ENCODE measurements at places on chromosomes 4 and X.

GRCh38 chrX:130299279-130300009, 30.7 kb upstream of the ZNF280C start:
- no peak for DNase-seq

- DNase-seq: no peak
Observed at GRCh38 chrX:78548012-78548411, 111.1 kb downstream of the RTL3 start.

DNA sequence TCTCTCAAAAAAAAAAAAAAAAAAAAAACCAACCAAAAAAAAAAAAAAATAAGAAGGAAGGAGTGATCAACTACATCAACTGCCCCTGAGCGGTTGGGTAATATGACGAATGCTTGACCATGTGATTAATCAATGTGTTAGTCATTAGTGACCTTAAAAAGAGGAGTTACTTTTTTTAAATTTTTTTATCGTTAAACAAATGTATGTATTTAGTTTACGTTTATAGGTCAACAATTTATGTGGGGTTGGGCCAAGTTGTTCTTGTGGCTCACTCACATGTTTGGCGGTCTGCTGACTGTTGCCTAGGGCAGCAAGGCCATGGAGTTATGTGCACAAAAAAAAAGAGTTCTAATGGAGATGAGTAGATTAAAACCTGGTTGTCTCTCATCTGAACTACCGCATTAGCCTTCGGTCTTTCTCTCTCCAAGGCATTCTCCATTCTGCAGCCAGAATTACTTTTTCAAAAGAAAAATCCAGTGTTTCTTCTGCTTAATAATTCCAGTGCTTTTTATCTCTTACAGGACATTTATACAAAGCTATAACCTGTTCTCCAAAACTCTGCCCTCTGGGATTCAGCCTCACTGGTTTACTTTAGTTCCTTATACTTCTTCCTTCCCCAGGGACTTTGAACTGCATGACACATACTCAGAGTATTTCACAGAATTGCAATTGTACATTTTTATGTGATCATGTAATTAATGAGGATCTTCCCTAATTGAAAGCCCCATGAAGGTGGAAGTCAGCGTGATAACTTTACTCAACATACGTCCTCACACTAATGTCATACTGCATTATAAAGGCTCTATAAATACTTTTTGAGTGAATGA, 505.5 kb downstream of the ANKRD50 start:
- DNase-seq: no peak

DNA sequence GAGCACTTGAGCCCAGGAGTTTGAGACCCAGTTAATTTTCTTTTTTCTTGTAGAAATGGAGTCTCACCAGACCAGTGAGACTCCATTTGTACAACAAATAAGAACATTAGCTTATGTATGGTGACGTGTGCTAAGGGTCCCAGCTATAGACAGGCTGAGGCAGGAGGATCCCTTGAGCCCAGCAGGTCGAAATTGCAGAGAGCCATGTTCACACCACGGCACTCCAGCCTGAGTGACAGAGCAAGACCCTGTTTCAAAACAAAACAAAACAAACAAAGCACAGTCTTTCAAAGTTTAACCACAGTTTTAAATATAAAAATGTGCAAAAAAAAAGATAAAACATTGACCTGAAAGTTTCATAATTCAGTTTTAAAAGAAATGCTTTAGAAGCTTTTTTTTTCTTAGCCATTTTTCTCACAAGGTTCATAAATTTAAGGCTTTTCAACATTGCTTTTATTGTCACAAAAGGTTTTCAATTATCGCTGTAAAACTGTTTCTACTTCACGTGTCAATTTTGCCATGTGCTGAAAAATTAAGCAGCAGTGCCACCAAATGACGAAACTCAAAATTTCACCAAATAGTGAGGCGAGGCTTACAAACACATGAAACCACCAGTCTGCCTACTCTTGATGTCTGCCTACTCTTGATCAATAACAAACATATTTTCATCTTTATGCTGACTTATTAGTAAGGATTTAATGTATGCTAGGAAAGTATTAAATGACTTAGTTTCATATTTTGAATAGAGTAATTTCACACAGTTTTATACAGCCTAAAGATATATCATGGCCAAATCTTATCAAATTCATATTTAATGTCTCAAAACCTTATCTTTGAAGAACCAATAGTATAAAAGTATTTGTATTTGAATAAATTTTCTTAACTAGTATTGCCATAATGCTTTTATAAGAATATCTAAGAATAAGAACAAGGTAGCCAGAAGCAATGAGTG, 126.3 kb downstream of the NEK1 start:
- DNase-seq: peak; percentile 19

DNA sequence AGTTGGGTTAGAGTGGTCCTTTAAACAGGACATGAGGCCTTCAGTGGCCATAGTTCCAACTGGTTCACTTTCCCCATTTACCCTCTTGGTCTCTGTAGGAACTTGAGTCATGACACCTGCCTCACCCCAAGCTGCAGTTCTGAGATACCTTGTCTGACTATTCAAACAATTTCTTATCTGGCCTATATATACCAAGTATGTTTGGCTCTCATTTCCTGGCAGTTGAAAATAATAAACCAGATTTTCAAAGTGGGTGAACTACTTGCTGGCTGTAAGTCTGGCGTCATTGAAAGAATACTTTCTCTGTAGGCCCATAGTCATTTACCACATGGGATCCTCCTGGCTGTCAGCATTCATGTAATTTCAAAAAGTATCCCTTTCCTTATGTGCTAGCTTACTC, 228.8 kb downstream of the SHROOM3 start:
- DNase-seq: no peak

GRCh38 chrX:132795181-132795580, 163.2 kb downstream of the HS6ST2 start:
- DNase-seq: no peak

DNA sequence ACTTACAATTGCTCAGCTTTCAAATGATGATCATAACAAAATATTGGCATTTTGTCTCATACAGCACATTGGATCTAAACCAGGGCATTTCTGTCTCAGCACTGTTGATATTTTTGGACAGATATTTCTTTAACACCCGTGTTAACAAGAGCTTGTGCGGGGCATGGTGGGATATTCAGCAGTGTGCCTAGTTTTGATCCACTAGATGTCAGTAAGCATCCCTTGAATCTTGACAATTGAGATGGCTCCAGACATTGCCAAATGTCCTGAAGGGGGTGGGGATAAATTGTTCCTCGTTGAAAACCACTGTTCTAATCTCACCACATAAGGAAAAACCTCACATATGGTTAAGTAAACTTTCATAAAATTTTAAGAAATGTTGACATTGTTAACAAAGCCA, 806.3 kb downstream of the STIM2 start:
- DNase-seq: no peak

- no peak for DNase-seq
Observed at GRCh38 chr4:13527192-13527980, 16.9 kb downstream of the NKX3-2 start.

DNA sequence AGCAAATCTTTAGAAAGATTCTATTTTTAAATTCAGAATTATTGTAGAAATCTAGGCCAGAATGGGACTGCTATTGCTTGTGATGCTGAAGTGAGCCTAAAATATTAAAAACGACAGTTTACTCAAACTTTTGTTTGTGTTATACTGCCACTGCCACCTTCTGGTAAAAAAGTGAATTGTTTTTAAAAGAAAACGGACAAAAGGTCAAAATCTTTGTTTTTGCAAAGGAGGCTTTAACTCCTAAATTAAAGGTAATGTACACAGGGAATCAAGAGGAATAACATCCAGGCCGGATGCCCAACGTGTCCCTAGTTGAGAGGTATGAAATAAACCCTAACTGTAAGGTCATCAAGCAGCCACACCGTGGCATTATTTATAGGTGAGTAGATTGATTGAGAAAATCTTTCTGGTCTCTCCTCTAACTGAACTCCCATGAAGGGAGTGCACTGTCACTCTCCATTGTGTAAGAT, 338.3 kb upstream of the GALNT7 start:
- DNase-seq: peak; percentile 8

- no peak for DNase-seq
Observed at GRCh38 chrX:112473654-112474053, 206.1 kb downstream of the LHFPL1 start.

GRCh38 chrX:31715675-31716074, 643.8 kb upstream of the FTHL17 start:
- no peak for DNase-seq

DNA sequence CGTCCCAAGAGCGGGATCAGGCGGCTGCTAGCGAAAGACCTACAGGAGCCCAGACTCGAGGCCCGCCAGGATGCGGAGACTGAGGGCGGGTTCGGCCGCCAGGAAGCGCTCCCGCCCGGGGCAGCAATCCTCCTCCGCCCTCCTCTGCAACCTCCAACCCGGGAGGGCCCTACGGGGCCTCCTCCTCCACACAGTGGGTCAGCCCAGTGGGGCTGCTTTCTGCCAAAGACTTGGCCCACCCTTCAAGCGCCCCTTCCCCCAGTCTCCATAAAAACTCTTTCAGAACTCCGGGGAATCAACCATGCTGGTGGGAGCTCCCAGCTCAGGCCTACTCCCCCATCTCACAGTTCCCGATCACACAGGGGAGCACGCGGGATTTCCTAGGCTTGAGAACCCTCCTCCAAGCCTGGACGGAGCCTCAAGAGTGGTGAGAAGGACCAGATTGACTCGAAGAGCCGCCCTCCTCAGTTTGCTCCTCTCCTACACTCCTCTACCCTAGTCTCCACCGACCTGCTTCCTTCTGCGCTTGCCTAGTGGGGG, 77.5 kb downstream of the RLIM start:
- peak; percentile 57 for DNase-seq

GRCh38 chr4:173171987-173172386, 3.4 kb downstream of the GALNT7 start:
- DNase-seq: no peak

GRCh38 chr4:75678965-75679364, 5.8 kb upstream of the G3BP2 start:
- no peak for DNase-seq

GRCh38 chr4:73129319-73129718, 59.8 kb upstream of the COX18 start:
- no peak for DNase-seq

- DNase-seq: no peak
Observed at GRCh38 chr4:100988876-100989275, 358.4 kb downstream of the PPP3CA start.

- DNase-seq: peak; percentile 60
Observed at GRCh38 chrX:69503782-69504625, at the start of gene NALF2. NALF2 (plus strand) TSS chrX:69504326; CDS start chrX:69505283, 957 bp downstream.

- no peak for DNase-seq
Observed at GRCh38 chr4:168766604-168767316, 243.3 kb downstream of the CBR4 start.

- no peak for DNase-seq
Observed at GRCh38 chrX:102723456-102723855, 2.9 kb downstream of the GPRASP3 start.

GRCh38 chr4:8117278-8117682, 41.3 kb downstream of the ABLIM2 start:
- no peak for DNase-seq

DNA sequence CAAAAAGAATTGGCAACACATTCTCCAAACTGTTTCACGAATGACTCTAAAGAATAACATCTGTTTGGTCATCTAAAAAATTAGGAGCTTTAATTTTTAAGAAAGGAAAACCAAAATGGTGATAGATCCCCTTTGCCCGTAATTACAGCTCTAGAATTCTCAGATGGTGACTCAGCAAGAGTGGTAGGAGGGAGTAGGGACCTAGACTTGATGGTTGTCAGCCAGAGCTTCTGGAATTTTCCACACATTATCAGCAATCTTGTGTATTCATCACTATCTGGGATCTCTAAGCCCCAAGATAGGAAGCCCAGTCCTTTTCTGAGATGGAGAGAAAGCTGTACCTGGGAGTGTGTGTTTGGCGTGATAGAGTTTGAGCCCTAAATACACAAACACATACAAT, 103.9 kb upstream of the RAB40AL start:
- DNase-seq: no peak

DNA sequence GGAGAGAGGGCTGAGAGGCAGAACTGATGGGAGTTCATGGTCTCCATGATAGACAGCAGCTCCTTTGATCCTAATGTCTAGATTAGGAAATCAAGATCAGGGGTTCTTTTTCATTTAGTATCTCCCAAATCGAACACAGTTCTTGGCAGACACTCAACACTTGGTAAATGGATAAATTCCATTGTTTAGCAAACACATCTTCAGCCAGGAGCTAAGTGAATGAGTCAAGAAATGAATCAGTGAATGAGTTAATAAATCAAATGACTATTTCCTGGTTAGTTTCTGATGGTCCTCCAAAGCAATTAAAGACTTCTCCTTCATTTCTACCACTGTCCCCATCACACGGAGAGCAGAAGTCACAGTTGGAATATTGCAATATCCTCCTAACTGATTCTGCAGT, 120.0 kb upstream of the SHISA3 start:
- no peak for DNase-seq

DNA sequence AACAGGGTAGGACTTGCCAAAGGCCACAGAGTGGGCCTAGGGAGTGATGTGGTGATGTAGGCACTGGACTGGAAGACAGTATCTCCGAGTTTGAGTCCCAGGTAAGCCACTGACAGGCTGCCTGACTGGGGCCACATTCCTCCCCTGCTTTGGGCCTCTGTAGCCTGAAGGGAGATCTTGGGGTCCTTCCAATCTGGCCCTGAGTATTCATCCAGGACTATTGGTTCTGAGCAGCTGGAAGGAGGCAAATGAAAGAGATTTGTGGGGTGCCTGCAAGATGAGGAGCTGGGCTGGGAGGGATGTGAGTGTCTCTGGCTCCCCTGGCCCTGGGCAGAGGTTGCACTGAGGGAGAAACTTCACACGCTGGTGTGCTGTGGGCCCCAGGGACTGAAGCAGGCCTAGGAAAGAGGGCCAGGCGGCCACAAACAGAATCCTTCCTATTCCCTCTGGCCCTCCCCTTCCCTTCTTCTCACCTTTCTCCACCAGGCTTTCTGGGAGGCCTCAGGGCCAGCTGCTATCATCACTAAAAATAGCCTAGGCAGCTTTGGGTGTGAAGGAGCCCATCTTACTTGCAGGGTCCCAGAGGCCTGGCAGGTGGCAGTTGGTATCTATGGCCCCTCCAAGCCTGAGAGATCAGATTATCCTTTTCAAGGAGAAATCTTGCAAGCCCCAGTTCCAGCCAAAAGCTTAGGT, 70.1 kb downstream of the PJA1 start:
- DNase-seq: no peak

DNA sequence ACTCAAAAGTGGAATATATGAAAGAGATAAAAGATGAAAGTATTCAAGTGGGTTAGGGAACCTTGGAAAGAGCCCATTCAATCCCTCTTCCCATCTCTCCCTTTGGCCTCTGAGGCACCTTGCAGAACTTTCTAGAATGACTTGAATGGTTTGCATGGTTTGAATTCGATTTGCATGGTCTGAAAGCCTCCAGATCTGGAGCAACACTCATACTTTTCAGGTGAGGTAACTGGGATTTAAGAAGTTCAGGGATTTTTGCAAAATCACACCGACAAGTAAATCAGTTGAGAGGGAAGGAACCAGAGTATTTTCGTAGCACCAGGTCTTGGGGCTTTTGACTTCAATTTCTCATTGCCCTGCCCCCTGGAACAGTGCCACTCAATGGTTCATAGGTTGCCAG, 476.0 kb upstream of the FTHL17 start:
- no peak for DNase-seq

DNA sequence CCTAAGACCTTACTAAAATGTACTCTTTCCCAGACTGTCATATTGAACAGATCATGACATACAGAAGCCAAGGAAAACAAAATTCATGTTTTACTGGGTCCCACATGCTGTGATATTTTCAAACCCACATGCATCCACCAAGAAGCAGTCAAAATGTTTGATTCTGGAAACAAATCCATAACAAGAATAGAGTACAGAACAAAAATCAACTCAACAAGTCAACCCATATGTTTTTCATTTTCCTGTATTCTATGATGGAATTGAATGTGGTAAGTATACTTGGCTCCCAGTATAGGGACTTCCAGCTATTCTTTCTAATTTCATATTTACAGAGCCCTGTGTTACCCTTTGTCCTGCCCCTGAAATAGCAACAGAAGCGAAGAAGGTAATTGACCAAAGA, 106.8 kb downstream of the COL25A1 start:
- DNase-seq: no peak

Data from NCI-H1694 (cell line).